ENCODE measurements at places on chromosomes 7 and 10.
A peak's percentile ranks its signal among the peaks of the same experiment; 100 is the strongest.

DNA sequence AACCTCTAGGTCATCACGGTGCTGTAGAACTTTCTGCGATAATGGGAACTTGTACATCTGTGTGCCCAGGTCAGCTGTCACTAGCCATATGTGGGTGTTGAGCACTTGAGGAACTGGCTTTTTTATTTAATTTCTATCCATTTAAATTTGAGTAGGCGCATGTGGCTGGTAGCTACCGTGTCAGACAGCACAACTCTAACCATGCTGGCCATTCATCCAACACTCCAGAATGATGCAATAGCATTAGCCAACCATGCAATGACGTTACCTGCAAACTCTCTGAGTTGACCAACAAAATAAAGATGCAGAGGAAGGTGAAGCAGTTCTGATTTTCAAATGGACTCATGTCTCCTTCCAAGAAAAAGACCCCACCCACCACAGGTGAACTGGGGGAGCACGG lies 24.4 kb upstream of the CHST15 start:
- DNase-seq = no peak

GRCh38 chr7:71278257-71278656 lies 146.3 kb downstream of the GALNT17 start:
- no peak for DNase-seq

- no peak for DNase-seq
Observed at GRCh38 chr7:82701949-82702348, 258.4 kb upstream of the CACNA2D1 start.

- DNase-seq = no peak
Observed at GRCh38 chr10:104989880-104990279, 348.8 kb downstream of the SORCS3 start.

- no peak for DNase-seq
Observed at GRCh38 chr7:36506820-36507219, 117.2 kb downstream of the ANLN start.

DNA sequence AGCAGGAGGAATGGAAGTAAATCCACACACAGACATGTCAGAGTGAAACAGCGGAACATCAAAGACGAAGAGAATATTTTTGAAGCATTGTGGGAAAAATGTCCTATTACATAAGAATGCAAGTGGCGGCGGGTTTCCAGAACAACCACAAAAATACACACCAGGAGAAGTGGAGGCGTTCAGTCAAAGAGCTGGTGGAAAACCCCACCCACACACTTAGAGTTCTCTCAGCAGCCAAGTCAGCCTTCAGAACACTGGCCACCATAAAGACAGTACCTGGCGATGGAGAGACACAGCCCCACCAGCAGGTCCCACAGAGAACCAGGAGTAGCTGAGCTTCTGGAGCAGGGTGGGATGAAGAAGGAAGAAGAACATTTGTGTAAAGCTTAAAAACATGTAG lies 23.7 kb downstream of the NKX6-2 start:
- DNase-seq = no peak

GRCh38 chr7:148871551-148871950 lies 12.5 kb downstream of the EZH2 start:
- no peak for DNase-seq

DNA sequence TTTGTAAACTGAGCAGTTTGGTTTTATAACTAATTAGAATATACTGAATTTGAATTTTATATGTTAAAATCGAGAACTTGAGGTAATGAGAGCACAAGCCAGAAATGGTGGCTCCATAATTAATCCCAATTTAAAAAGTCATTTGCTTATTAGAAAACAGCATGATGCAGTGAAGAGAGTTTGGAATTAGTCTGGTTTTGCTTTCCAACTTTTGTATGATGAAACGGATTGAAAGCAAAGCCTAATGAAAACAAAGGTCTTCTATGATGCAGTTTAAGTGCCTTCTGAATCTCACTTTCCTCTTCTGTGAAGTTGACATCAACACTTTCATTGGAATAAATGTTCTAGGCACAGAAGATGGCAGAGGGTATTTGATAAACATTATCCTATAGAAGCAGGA lies 89.4 kb downstream of the SORCS1 start:
- DNase-seq = no peak

- DNase-seq = no peak
Observed at GRCh38 chr10:92967641-92968040, 93.0 kb upstream of the CYP26C1 start.

GRCh38 chr10:112784022-112784461 lies 166.0 kb upstream of the TCF7L2 start:
- DNase-seq = no peak

DNA sequence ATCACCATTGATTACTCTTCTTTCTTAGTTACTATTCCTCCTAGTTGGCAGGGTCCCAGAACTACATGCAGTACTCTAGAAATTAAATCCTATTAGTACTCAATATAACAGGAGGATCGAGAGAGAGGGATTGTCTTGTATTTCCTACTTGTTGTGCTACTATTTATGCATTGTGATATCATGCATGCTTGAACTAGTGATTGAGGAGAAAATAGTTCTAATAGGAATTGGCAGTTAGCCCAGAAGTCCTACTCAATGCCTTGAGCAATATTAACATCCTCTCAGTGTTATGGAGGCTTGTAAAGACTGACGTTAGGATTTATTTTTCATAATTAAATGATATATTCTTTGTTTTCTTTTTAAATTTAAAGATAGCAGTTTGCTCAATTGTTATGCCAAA lies 67.4 kb downstream of the FOXP2 start:
- no peak for DNase-seq

- DNase-seq = no peak
Observed at GRCh38 chr10:119665901-119666708, 14.9 kb downstream of the BAG3 start.

DNA sequence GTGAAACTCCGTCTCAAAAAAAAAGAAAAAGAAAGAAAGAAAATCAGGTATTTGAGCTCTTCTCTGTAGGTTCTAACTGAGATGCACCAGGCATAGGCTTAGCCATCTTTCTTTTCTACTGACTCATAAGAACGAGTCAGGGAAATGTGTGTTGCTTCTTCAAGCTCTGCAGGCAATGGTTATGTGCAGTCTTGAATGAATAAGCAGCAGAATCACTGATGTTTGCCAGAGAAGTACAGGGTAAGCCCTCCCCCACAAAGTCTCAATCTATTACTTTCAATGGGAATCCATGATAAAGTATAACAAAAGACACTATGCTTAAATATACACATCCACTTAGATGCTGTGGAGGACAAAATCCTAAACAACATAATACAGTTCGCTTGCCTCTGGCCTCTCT lies 239.2 kb downstream of the PARD3 start:
- peak; percentile 29 for DNase-seq

GRCh38 chr7:151592868-151593486 lies 73.3 kb upstream of the RHEB start:
- DNase-seq = peak; percentile 90

DNA sequence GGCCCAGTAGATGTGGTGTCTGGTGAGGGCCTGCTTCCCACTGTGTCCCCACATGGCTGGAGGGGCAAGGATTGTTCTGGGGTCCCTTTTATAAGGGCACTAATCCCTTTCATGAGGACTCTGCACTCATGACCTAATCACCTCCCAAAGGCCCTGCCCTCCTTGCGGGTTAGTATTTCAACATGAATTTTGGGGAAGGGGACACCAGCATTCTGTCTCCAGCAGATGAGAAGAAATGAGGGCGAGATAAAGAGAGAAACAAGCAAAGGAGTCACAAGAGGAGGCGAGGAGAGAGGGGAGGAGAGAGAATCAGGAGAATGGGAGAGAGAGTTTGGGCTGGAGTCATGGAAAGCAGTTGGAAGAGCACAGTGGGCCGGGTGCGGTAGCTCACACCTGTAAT lies 83.7 kb downstream of the C10orf105 start:
- DNase-seq = no peak

GRCh38 chr10:22900841-22901601 lies 26.8 kb upstream of the ARMC3 start:
- DNase-seq = no peak

- DNase-seq = peak; percentile 19
Observed at GRCh38 chr7:133912916-133913697, 214.0 kb upstream of the LRGUK start.

GRCh38 chr7:69883399-69883891 lies 285.2 kb downstream of the AUTS2 start:
- no peak for DNase-seq

DNA sequence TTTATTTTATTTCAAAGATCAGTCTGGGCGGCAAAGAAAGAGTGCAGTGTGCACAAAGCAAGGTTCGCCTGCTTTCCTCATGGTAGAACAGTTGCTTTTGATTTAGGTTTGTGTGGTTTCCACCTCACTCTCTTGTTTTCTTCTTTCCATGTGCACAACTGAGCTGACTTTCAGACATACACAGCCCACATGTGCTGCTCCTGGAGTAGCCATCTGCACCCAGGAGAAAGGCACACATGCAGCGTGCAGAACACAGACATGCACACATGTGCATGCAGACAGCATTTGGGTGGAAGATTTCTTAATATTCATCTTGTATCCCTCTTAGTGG lies 302.1 kb downstream of the FZD1 start:
- peak; percentile 37 for DNase-seq

DNA sequence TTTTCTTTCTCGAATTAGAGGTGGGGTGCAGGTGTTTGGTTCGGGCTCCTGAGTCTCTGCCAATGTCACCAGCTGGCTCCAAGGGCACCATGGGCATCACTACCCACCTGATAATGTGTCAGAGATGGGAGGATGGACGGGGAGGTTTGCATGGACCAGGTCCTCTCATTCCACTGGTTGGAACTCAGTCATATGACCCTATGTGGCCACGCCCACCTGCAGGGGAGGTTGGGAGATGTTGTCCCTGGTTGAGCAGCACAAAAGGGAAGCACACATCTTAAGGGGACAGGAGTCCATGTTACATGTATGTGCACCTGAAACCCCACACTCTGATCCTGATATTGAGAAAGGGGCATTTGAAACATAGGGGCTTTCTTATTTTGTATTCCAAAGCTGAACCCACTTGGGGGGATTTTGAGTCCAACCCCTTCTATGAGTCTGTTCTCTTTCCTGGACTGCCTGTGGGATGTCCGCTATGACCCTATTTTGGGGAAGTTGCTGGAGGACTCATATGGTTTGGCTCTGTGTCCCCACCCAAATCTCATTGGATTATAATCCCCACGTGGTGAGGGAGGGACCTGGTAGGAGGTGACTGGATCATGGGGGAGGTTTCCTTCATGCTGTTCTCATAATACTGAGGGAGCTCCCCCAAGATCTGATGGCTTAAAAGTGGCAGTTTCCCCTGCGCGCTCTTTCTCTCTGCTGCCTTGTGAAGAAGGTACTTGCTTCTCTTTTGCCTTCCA lies 66.9 kb upstream of the BAIAP2L1 start:
- no peak for DNase-seq

GRCh38 chr10:23013581-23014335 lies 81.6 kb upstream of the MSRB2 start:
- DNase-seq = no peak

DNA sequence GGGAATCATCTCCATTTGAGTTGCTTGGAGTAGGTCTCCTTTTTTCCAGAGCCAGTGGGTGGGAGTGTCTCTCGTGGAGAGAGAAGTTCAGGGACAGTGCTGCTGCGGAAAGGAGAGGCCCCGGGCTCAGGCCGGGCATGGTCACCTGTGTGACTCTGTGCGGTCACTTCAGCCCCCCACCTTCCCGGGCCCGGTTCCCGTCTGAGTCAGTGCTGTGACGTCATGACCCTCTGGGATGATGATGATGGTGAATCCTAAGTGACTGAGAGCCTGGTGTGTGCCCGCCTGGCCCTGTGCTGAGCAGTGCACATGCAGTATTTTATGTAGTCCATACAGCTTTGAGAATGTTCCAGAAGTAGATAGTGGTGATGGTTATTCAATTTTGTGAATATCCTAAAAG lies 32.6 kb upstream of the AP5Z1 start:
- no peak for DNase-seq

DNA sequence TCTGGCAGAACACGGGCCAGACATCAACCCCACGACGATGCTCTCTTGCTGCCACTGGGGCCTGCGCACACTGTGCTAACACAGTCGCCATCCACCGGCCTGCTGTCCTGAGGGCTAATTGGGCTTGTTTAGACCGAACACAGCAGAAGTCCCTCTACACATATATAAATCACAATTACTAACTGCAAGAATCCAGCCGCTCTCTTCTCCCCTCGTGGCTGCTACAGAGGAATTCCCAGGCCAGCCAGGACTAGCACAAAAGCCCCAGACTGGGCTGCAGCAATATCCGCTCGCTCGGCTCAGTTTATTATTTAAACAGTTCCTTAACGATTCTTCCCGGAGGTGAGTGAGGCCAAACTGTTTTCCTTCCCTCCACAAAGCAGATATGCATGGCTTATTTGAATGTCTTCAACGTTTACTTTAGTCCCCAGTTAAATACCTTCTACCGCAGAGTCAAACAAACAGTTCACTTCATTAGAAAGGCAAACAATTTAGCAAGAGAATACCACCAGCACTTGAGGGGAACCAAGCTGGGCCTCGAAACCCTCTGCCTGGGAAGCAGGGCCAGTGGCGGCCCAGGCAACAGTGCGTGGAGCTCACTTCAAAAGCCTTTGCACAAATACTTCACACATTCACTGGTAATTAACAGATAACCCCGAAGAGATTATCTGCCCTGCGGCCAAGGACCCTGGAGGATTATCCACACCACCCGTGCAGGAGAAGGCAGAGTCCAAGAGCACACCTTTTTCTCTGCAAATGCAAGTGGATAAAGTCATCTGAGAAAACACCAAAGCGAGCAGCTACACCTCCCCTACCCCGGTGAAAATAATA lies 145.3 kb downstream of the GLI3 start:
- no peak for DNase-seq

DNA sequence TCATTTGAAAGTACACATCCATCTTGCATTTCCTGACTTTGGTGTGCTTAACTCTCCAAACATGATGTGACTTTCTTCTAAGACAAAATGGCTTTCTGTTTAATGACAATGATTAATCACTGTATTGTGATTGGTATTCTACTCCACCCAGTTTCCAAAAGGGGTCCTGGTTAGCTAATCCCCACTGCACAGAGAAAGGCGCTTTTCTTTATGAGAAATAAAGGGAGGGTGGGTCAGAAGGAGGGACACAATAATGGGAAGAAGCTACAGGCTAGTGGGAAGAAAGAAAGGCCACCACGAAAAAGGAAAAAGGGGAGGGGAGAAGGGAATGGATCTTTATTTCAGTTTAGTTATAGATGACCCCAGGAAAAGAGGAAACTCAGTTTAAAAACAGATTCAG lies 69.2 kb downstream of the PRTFDC1 start:
- no peak for DNase-seq

DNA sequence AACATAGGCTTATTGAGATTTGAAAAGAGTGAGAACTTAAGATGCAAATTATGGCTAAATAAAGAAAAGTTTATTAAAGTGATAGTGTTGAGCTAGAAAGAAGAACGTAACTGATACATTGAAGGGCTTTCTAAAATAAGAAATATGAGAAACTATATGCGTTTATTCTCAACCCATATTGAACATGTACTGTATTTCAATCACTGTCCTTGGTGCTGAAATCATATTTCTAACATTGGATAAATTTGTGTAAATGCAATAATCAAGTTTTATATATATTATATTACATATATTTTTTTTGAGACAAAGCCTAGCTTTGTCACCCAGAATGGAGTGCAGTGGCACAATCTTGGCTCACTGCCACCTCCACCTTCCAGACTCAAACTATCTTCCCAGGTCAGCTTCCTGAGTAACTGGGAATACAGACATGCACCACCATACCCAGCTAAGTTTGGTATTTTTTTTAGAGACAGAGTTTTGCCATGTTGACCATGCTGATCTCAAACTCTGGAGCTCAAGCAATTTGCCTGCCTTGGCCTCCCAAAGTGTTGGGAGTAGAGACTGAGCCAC lies 1065.8 kb downstream of the REEP3 start:
- no peak for DNase-seq

- no peak for DNase-seq
Observed at GRCh38 chr7:630539-630938, 96.0 kb upstream of the DNAAF5 start.

All from AG20443 (cell line).